ENCODE measurements at places on chromosomes 5 and 9. TPM values are rescaled to one million over a fixed set of nuclear protein-coding genes. Genes with fewer than 3 reads are reported as not detected.

CD72 gene
- 3.7 TPM for total RNA-seq

TAF11L10 gene
- total RNA-seq, result not detected

DNA sequence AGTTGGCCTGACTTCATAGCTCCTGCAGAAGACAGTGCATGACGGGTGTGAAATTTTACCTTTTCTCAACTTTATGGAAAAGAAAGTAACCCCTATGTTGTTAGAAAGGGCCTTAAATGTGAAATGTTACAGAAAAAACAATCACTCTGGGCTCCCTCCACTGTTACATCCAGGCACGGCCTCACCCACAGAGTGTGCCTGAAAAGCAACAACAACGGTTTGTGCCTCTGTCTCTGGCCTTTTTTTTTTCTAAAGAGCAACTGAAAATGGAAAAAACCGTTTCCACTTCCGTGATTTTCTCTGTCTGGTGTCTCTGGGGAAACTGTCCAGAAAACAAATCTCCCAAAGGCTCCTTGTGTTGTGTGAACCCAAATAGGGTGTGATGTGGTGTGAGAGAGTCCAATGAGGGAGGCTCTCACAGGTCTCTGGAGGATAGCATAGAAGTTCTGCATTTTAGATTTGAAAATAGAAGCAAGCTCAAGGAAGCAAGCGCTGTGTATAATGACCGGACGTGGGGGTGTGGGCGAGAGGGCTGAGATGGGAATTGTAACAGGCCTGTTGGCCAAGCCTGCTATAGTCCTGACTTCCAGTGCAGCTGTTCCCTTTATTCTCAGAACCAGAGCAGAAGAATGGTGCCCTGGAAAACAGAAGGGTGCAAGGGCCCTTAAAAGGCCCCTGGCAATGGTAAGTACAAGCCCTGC, 221.8 kb upstream of the TUT7 start:
- no peaks in the 10 kb centered on the region for H3K36me3 ChIP-seq
- no peaks in the 10 kb centered on the region for H3K27me3 ChIP-seq
- no peak for DNase-seq
- no peak overlapping the region for H3K4me3 ChIP-seq

- no peaks in the 10 kb centered on the region for H3K36me3 ChIP-seq
- H3K27ac ChIP-seq, result no peak overlapping the region
- H3K4me1 ChIP-seq, result no peaks in the 10 kb centered on the region
- no peak for DNase-seq
Measured at GRCh38 chr5:152349683-152350526, 55.2 kb downstream of the NMUR2 start.

Measured in suprapubic skin (tissue), 4 donors.